ENCODE measurements at places on chromosomes 11 and 22. TPM values are rescaled to one million over a fixed set of nuclear protein-coding genes. Genes with fewer than 3 reads are reported as not detected.

MS4A14 gene
- total RNA-seq, result 0.42 TPM

GRCh38 chr11:63448646-63449045 lies 42.3 kb downstream of the PLAAT5 start:
- no peak for DNase-seq

- no peak for DNase-seq
Measured at GRCh38 chr11:13434247-13435205, 28.5 kb downstream of the BTBD10 start.

- peak; percentile 48 for DNase-seq
Measured at GRCh38 chr11:86672007-86672621, at the start of gene ME3. ME3 (minus strand) TSS chr11:86672616.

DNA sequence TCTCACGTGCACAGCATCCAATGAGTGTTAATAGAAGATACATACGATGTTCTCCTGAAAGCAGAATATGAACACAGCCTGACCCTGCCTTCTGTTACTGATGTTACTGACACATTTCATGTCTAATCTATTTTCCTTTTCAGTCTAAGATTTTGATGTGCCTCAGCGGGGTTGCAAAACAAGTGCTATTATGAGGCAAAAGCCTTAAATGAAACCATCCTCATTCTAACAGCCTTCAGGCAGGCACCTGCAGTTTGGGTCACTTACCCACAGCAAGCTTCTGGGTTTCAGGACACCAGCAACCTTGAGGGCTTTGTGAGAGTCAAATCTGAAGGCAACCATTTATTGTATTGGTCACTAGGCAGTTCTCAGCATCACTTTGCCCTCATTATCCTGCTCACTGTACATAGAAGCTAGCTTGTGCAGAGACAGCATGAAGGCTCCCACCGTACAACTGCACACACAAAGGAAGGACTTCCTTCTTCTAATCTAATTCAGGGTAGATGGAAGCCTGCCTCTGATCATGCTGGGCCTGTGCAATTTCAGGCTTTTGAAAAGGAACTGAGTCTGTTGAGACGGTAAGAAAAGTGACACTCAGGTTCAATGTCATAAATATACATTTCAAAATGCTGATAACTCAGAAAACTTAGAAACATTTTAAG lies 183.2 kb upstream of the PITPNB start:
- no peak for DNase-seq

TBX10 gene
- total RNA-seq, result 0.05 TPM

Data from thymus (tissue), 14 donors.